ENCODE measurements at places on chromosomes 2 and 18.

GRCh38 chr2:118562144-118562543, 285.3 kb downstream of the EN1 start:
- DNase-seq, result no peak

GRCh38 chr2:224650815-224651439, 65.2 kb downstream of the CCDC195 start:
- no peak for DNase-seq

DNA sequence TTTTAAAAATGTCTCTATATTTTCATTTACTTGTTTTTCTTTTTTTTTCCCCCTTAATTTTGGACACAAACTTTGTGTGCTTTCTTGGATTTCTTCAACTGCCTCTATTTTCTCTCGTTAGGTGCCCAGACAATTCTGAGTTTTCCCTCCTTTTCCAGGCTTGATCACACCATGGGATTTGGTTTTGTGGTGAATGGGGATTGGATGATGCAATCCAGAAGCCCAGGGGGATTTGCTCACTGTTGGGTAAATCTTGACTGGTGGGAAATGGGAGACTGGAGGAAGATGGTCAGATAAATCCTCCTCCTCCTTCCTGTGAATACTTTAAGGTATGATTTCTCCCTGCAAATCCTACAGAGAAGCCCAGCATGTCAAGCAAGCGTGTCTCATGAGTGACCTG, 19.5 kb upstream of the PAX8 start:
- no peak for DNase-seq

GRCh38 chr2:235859651-235860050, 308.5 kb downstream of the GBX2 start:
- DNase-seq, result no peak

GRCh38 chr18:35422237-35422636, 45.1 kb upstream of the ZNF396 start:
- no peak for DNase-seq

DNA sequence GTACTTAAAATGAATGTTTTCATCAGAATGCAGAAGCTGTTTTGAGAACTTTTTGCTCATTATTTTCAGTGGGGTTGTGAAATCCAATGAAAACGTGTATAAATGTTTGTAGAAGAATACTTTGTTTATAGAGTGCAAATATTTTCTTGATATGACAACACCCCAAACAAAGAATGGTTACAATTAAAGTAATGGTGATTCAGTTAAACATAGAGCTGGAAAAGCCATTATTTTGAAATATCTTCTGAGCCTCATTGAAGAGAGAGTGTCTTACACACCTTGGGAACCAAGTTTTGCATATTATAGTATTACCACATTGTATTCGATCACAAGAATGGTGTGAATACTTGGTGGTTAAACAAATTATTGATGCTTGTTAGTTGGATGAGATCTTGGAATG, 48.7 kb downstream of the SPTBN1 start:
- no peak for DNase-seq

GRCh38 chr2:7929281-7929680, 752.6 kb upstream of the ID2 start:
- DNase-seq, result no peak

DNA sequence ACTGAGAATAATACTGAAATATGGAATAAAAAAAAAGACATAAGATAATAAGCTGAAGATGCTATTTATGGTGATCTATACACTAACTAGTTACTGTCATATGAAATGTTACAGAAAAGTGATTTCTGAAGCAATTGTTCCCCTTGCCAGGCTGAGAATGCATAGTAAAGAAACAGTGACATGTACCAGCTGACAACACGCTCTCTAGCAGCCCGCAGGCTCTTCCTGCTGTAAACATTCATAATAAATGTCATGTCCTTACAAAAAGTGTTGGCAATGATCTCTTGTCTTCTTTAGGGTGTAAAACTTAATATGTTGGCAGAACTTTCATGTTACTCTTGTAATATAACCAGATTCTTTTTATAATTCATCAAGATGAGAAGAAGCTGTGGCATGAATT, 1171.3 kb downstream of the DSC3 start:
- no peak for DNase-seq

DNA sequence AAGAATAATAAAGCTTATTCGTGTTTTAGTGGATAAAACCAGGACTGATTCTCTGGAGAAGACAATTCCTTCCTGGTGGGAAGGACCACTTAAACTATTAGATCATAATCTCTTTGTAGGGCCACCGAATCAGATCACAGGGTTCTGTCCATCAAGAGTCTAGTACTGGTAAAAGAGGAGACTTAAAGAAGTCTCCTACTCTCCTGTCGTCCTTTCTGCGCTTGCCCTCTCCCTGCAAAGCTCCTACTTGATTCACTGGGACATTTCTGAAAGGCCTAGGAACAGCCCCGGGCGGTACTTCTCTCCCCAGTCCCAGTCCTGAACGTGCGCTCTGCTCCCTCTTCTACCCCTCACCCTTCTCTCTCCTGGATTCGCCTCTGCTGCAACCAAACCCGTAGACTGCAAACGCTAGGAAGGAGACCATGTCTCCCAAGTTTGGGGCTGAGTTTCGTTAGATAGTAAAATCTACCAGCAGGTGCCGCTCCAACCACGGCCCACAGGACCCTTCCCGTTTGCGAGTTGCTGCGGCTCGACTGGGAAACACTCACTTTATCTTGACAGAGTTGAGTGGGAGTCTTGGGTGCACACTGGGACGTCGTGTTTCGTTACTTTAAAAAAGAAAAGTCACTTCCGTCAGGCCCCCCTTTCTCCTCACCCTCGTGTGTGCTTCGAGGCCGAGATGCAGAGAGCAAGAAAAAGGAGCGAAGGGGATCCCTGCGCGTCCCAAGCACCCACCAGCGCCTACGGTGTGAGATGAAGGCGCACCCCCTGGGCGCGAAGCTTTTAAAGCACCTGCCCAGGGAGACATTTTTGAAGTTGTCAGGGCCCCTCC, 923 bp downstream of the FIGLA start:
- DNase-seq, result peak; percentile 51

GRCh38 chr2:120403261-120403660, 57.3 kb downstream of the INHBB start:
- DNase-seq, result no peak

DNA sequence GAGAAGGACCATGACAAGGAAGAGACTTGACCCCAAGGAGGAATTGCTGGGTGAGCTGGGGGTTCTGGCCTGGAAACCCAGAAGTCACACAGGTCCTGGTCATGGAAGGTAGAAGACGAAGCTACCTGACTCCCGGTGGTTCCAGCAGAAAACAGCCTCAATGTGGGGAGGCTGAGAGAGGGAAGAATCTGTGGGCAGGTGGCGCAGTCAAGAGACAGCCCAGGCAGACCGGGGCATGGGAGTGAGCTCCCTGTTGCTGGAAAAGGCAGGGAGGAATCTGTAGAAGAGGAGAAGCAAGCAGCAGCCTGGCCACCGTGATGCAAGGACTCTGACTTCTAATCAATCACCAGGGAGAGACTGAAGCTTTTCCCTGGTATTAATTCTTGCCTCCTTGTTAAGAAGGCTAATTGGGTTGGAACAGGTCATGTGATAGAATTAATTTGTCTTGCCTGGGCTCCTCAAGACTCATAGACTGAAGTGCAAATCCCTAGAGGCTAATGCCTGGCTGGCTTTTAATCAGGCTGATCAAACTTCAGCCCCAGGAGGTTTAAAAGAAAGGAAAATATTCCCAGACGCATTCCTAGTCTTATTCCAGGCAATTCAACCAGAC, 30.1 kb downstream of the CNGA3 start:
- no peak for DNase-seq

- no peak for DNase-seq
Observed at GRCh38 chr2:191243154-191243553, 2.0 kb upstream of the MYO1B start.

DNA sequence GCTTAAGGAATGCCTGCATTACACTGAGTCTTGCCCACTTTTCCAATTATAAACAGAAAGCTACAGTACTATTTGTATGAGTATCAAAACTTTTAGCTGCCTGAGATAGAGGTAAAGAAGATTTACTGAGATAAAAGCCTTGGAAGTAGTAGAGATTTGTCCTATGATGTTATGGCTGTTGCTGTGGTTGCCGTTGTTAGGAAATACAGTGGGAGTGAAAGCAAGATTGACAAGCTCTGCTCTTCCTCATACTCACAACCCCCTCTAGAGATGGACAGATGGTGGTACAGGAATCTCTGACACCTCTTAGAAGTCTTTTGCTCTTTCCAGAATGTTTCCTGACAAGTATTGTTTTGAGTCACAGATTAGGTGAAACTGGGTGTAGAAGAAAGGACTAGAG, 242.5 kb downstream of the RPIA start:
- DNase-seq, result no peak

GRCh38 chr2:104853534-104854497, at the start of gene POU3F3:
POU3F3 (plus strand) TSS chr2:104854115; CDS start chr2:104855511, 1,396 bp downstream.
- peak; percentile 99 for DNase-seq

DNA sequence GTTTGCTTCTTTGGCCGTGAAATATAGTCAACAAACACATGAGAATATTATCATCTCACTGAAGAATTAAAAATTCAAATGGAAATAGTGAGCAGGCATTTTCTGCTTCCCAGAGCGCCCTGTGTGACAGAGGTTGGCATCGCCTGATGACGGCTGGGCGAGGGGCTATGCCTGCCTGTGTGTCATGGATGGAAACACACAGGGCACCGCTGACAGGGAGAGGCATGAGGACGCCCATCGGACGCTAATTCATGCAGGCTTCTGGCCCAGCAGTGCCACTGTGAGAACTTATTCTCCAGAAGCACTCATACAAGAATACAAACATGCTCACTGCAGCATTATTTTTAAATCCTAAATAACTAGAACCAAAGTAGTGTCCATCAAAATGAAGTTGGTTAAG, 61.4 kb upstream of the OTOS start:
- DNase-seq, result no peak

DNA sequence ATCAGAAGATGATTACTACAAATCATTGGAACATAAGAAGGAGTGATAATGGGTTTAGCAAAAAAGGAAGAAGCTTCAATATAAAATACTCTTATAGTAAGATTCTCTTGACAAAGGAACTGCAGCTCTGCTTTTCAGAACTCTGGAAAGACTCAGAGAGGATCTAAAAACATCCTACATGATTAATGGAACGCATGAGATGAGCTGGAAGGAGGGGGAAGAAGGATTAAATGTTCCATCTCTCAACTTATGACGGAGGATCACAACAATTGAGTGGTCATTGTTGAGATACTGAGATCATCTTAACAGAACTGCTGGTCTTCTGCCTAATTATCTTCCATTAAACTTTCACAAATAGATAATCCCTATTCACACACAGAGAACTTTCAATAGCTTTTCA, 267.5 kb upstream of the SLC8A1 start:
- no peak for DNase-seq

All from hippocampal formation (tissue), 2 donors.